NCI-H510A treated with DMSO at 0.1 percent for 48 hours (cell line): ENCODE measurements at places on chromosomes 16 and 17.

GRCh38 chr16:58021661-58022551 is 3.6 kb upstream of the MMP15 start:
- no peak for DNase-seq

GRCh38 chr17:16968786-16969185 is 3.1 kb downstream of the TNFRSF13B start:
- DNase-seq: no peak

DNA sequence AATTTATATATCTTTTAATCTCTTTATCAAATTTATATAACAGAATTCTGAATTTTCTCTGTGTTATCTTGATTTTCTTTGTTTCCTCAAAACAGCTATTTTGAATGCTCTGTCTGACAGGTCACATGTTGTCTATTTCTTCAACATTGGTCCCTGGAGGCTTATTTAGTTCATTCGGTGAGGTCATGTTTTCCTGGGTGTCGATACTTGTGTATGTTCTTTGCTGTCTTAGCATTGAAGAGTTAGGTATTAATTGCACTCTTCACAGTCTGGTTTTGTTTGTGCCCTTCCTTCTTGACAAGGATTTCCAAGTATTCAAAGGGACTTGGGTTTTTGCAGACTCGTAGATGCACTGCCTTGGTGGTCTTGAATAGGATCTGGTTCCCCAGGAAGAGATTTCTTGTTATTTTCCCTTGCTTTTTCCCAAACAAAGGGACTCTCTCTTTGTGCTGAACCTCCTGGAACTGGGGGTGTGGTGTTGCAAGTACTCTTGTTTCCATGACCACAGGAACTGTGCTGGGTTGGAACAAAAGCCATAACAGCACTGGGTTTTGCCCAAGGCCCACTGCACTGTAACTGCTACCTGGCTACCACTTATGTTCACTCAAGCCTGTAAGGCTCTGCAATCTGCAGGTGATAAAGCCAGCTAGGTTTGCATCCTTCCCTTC is 1483.0 kb downstream of the CDH8 start:
- DNase-seq: no peak

DNA sequence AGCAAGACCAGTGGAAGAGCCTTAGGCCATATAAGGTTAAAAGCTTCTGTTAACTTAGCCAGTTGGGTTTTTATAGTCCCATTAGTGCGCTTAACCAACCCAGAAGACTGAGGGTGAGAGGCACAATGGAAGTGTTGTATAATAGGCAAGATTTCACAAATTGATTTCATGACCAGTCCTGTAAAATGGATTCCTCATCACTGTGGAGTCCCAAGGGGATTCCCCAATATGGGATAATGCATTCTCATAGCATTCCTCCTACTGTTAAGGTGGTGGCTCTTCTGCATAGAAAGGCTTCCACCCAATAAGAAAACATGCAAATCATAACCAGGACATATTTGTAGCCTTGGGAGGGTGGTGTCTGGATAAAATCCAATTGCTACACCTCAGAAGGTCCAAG is 22.1 kb upstream of the B4GALNT2 start:
- no peak for DNase-seq

DNA sequence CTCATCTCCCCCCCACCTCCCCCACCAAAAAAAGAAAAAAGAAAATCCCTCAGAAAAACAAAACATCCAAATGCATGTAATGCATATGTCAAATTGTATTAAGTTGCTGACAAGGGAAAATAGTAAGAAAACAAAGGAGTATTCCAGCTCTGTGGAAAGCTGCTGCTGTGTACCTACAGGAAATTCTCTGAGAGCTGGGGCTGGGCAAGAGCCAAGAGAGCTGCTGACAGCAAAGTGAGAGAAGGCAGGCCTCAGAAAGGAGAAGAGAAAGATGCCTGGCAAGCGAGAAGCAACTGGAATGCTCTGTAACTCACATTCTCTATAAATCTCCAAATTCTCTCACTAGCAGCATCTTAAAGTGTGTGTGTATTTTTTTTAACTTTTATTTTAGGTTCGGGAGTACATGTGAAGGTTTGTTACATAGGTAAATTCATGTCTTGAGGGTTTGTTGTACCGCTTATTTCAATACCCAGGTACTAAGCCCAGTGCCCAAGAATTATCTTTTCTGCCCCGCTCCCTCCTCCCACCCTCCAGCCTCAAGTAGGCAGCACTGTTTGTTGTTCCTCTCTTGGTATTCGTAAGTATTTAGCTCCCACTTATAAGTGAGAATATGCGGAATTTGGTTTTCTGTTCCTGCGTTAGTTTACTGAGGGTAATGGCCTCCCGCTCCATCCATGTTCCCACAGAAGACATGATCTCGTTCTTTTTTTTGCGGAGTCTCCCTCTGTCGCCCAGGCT is 24.4 kb downstream of the CNTROB start:
- DNase-seq: no peak

DNA sequence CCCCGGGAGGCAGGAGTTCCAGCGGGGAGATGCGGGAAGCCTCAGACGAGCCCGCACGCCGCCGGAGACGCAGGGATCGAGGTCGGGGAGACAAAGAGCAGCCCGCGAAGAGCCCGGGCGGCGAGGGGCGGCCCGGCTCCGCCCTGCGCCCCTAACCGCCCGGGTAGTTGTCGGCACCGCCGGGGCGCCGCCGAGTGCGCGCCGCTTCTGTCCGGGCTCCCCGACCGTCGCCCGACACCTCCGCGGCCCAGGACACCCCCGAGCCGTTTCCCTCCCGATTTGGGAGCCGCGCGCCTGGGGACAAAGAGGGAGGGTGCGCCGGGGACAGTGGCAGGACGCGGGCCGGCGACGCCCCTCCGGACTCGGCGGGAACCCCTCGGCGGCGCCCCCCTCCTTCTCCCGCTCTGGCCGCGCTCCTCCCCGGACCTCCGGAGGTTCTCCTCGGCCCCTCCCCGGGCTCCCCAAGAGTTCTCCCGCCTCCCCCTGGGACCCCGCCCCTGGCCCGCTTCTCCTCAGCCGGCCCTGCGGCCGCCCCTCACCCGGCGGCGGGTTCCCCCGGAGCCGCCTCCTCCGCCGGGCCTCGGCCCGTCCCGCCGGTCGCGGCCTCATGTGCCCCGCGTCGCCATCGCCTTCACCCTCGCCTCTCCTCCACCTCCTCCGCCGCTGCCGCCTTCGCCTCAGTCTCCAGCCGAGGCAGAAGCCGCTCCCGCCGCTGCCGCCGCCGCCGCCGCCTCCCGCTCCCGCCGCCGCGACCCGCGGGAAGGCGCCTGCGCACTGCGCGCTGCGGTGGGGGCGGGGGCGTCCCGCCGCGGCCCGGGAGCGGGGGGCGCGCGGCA is at the start of gene GJC1:
Gene GJC1 (minus strand): TSS at position 765 of the 836 bp plus-strand sequence. CDS start 24,470 bp downstream, outside the sequence.
- peak; percentile 34 for DNase-seq

- DNase-seq: peak; percentile 82
Observed at GRCh38 chr16:15950161-15950854, 892 bp downstream of the ABCC1 start.

DNA sequence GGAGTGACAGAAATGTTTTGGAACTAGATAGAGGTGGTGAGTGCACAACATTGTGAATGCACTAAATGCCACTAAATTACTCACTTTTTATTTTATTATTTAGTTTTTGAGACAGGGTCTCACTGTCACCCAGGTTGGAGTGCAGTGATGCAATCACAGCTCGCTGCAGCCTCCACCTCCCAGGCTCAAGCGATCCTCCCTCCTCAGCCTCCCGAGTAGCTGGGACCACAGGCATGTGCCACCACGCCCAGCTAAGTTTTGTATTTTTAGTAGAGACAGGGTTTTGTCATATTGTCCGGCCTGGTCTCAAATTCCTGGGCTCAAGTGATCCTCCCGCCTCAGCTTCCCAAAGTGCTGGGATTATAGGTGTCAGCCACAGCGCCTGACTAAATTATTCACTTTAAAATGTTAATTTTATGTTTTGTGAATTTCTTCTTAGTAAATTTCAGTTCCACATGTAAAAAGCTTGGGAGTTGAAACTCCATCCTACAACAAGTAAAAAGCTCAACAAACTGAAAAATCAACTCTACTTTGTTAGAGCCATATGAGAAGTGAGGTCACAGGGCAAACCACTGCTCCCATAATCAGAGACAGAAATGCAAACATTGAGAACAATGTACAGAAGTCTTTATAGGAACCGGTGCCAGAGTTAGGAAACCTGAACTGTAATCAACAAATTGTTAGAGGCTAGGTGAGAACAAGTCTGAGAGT is 13.8 kb upstream of the SLC5A10 start:
- DNase-seq: peak; percentile 22
